ENCODE measurements at places on chromosomes 1 and 21. TPM values are rescaled to one million over a fixed set of nuclear protein-coding genes. Genes with fewer than 3 reads are reported as not detected.

GRCh38 chr1:96845464-96845863 is 123.9 kb downstream of the PTBP2 start:
- no peak overlapping the region for H3K4me3 ChIP-seq
- H3K4me1 ChIP-seq = no peaks in the 10 kb centered on the region
- no peaks in the 10 kb centered on the region for H3K36me3 ChIP-seq
- peak; percentile 15 for DNase-seq

DNA sequence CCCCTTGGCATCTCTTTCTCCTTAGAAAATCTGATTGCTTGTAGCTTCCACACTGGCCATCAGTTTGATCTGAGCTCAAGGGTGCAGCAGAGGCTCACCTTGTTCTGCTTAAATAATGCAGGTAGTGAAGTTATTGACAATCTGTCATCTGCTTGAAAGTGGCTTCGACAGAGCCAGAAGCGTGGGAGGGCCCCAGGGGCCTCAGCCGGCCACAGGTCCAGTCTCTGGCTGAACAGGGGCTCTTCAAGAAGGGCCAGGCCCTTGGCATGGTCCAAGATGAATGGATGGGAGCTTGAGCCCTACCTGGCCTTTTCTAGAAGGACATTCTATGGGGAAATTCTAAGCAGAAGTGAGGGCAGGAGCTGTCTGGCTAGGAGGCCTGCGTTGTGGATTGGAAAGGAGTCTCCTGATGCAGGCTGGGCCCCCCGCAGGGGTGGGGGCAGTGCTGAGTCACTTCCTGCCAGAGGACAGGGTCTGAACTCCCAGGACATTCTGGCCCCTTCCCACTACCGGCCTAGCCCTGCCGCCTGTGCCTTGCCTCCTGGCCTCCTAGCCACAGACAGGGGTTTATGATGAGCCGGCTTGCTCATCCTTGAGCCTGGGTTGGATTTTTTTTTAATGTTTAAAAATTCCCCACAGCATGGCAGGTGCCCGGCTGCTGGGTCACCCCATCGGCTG is 162.3 kb upstream of the VAMP3 start:
- no peak overlapping the region for H3K4me3 ChIP-seq
- peaks cover 10% of the 10 kb centered on the region for H3K4me1 ChIP-seq
- no peak overlapping the region for H3K27ac ChIP-seq
- H3K27me3 ChIP-seq = peaks cover 8% of the 10 kb centered on the region
- no peaks in the 10 kb centered on the region for H3K36me3 ChIP-seq

DNA sequence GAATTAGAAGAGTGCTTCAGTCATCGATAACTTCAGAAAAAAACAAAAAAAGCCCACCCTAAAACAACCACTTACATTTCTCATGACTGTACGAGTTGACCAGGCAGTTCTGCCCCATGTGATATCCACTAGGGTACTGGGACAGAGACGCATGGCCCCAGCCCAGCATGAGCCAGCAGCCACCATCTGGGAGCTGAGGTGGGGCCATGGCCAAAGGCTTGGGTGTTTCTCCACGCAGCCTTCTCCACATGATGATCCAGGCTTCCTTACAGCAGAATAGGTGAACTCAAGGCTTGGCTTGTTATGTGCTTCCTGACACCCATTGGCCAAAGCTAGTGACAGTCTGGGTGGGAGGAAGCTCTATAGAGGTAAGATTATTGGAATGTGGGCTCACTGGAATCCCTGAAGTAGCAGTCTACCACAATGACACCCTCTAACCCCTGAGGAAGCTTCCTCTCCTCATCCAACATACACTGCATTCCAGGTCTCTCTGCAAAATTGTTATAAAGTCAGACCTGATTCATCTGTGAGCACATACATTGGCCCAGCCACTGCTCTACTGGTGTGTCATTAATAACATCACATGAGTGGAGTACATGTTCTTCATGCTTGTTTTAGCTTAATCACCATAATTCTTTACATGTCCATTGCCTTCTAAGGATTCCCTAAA is 66.3 kb upstream of the NTPCR start:
- no peaks in the 10 kb centered on the region for H3K4me1 ChIP-seq
- H3K27ac ChIP-seq = no peak overlapping the region
- H3K27me3 ChIP-seq = no peaks in the 10 kb centered on the region

DNA sequence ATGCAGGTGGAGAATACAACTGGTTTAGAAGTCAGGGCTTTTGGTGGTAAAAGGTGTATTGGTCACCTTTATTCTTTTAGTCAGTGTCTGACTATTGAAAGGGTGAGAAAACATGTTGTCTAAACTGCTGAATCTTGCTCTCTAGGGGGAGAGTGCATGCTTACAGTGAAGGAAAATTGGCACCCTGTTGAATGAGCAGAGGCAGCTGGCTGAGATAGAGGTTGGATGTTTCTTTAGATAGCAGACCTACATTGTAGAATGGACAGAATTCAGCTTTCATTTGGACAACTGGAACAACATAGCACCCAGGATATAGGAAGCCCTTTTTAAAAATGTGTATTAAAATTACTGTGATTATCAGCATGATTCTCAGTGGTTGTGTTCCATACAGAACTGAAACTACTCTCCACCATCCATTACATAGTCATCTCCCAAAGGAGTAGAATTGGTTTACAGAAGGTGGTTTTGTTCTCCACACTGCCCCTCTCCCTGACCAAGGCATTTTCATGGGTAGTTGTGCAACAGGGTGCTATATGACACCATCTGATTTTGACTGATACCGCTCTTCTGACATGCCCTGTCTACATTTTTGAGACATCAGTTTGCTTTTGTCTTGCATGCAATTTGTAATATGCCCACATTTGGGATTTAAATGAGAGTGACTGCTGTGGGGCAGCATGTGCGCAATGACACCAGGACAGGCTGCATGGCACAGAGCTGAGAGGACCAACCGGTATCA is 16.2 kb downstream of the RHOU start:
- H3K4me3 ChIP-seq = no peak overlapping the region
- H3K36me3 ChIP-seq = no peaks in the 10 kb centered on the region
- peaks cover 2% of the 10 kb centered on the region for H3K27me3 ChIP-seq
- DNase-seq = no peak
- no peak overlapping the region for H3K27ac ChIP-seq

GRCh38 chr1:17826165-17826488 is 71.0 kb downstream of the ACTL8 start:
- no peaks in the 10 kb centered on the region for H3K4me1 ChIP-seq
- DNase-seq = peak; percentile 5
- H3K36me3 ChIP-seq = no peaks in the 10 kb centered on the region
- no peak overlapping the region for H3K27ac ChIP-seq
- no peak overlapping the region for H3K4me3 ChIP-seq

DNA sequence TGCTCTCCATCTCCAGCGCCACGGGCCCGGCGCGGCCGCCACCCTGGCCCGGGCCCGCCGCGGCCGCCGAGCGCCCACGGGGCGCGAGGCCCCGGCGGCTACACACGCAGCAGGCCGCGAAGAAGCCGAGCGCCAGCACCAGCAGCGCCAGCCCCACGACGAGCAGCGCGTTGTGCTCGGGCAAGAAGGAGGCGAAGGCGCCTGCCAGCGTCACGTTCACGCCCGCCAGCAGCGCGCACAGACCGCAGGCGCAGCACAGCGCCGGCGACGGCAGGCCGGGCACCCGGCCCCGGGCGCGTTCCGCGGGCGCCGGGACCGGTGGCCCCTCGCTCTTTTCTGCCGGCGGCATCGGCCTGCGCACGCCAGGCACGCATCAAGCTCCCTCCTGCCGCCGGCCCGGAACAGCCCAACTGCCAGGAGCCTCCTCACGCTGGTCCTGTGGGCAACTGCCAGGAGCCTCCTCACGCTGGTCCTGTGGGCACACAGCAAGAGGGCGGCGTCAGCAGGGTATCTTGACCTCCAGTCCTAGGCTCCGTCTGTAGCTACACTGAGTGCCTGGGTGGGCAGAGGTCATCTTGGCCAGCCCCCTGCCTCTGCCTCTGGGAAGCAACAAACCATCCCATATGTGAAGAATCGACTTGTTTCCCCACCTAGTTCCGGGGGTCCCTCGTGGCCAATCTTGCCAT is 18.1 kb downstream of the KNCN start:
- DNase-seq = no peak
- H3K27ac ChIP-seq = no peak overlapping the region
- H3K4me3 ChIP-seq = no peak overlapping the region
- H3K27me3 ChIP-seq = peaks cover 8% of the 10 kb centered on the region

- no peaks in the 10 kb centered on the region for H3K4me1 ChIP-seq
- H3K36me3 ChIP-seq = no peaks in the 10 kb centered on the region
- no peak for DNase-seq
- H3K4me3 ChIP-seq = no peak overlapping the region
- H3K27me3 ChIP-seq = no peaks in the 10 kb centered on the region
- no peak overlapping the region for H3K27ac ChIP-seq
Observed at GRCh38 chr1:183180218-183180617, 5.8 kb upstream of the LAMC2 start.

- H3K4me3 ChIP-seq = peak overlapping the region; percentile 81
- no peak for DNase-seq
- peak overlapping the region; percentile 68 for H3K27ac ChIP-seq
- peaks cover 34% of the 10 kb centered on the region for H3K36me3 ChIP-seq
- no peaks in the 10 kb centered on the region for H3K27me3 ChIP-seq
Observed at GRCh38 chr1:156592158-156592909, 758 bp downstream of the NAXE start.

DNA sequence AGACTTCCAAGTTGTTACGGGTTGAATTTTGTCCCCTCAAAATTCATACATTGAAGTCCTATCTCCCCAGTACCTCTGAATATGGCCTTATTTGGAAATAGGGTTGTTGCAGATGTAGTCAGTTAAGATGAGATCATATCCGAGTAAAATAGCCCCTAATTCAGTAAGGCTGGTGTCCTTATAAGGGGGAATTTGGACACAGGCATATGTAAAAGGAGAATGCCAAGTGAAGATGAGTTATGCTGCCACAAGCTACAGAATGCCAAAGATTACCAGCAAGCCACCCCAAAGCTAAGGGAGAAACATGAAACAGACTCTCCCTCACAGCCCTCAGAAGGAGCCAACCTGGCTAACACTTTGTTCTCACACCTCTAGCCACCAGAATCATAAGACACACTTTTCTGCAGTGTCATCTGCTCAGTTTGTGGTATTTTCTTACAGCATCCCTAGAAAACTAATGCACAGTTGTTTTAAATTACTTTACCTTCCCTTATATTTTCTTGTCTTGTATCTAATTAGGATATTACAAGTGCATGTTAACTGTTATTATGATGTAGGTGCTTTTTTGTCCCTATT is 43.3 kb upstream of the PRDX6 start:
- H3K4me3 ChIP-seq = no peak overlapping the region
- peaks cover 21% of the 10 kb centered on the region for H3K4me1 ChIP-seq
- H3K36me3 ChIP-seq = no peaks in the 10 kb centered on the region

DNA sequence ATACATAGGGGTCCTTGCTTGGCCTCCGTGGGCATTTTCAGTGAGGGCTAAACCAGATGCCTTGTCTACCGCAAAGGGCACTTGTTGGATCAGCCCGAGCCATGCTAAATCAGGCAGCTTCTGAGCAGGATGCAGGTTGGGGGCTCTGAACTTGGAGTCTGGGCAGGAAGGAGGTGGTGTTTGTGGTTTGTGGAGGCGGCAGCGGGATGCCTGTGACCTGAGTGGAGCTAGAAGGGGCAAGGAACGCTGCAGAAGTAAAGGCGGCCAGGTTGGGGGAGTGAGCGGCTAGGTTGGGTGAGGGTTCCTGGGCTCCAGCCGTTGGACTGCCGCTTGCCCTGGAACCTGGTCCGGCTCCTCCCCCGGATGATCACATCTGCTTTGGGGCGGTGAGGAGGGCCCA is 183.9 kb downstream of the CAMTA1 start:
- no peaks in the 10 kb centered on the region for H3K4me1 ChIP-seq
- DNase-seq = no peak
- no peaks in the 10 kb centered on the region for H3K36me3 ChIP-seq
- H3K27ac ChIP-seq = no peak overlapping the region

DNA sequence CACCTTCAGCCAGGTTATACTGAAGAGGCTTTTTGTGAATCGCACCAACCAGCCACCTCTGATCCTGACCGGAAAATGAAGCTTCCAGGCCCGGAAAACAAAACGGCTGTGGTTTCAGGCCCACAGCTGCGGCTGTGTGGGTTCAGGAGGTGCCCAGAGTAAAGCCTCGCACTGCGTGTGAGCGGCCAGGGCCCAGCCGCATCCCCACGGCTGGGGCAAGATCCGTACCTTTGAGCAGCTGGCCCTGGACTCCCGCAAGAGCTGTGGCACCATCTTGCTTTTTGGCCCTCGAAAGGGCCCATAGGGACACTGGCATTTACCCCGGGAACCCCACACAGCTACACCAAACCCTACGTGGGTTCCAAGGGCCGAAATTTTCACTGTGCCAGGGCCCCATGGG is 63.0 kb downstream of the GLUL start:
- peaks cover 20% of the 10 kb centered on the region for H3K4me1 ChIP-seq
- H3K4me3 ChIP-seq = no peak overlapping the region
- H3K36me3 ChIP-seq = no peaks in the 10 kb centered on the region
- H3K27ac ChIP-seq = no peak overlapping the region
- no peaks in the 10 kb centered on the region for H3K27me3 ChIP-seq

DNA sequence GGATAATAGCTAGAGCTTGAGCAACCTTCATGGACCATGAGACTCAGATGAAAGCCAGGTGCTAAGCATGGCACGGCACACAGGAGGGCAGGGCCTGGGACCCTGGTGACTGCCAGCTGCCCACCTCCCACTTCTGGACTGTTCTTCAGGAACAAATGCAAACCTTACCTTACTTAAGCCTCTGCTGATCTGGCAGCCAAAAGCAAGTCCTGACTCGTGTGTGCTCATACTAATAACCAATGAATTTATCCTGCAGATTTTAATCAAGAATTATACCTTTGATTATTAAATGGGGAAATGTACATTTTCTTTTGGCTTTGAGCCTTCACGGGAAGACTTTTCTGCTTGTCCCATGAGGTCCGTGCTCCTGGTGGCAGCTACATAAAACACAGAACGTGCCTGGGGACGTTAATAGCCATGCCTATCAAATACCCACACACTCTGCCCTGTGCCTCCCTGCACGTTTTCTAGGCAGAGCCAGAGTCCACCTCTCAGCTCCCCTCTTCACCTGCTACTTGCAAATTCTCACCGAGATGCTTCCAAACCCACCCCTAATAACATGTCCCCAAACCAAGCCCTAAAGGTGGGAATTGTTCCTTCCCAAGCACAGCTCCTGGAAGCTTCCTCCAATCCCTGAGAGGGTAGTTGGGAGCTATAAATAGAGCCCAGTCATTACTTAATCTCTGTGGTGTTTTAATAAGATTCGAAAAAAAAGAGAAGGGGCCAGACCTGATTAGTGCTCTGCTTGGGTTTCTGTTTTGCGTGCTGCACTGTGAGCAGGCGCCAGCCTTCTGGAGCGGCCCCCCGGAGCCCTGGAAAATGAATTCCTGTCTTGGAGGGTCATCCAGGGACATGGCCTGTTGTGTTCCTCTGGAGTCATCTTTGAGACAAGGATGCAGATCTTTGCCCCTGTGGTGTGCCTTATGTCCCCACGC is 33.5 kb downstream of the SLC1A7 start:
- H3K27me3 ChIP-seq = peaks cover 65% of the 10 kb centered on the region
- H3K36me3 ChIP-seq = no peaks in the 10 kb centered on the region
- H3K27ac ChIP-seq = no peak overlapping the region
- peaks cover 95% of the 10 kb centered on the region for H3K4me1 ChIP-seq
- no peak overlapping the region for H3K4me3 ChIP-seq

Gene S100A7
- total RNA-seq = not detected

Gene MFAP2
- total RNA-seq = 1.1 TPM

Gene ATP6V1G3
- not detected for total RNA-seq

Gene BLACAT1
- 1.2 TPM for total RNA-seq
